Fibroblast of lung (primary cell): ENCODE measurements at places on chromosomes 7 and 10. TPM values are rescaled to one million over a fixed set of nuclear protein-coding genes. Genes with fewer than 3 reads are reported as not detected.

Gene SLC29A3
- total RNA-seq: 2.1 and 2.3 TPM in 2 replicates

DNA sequence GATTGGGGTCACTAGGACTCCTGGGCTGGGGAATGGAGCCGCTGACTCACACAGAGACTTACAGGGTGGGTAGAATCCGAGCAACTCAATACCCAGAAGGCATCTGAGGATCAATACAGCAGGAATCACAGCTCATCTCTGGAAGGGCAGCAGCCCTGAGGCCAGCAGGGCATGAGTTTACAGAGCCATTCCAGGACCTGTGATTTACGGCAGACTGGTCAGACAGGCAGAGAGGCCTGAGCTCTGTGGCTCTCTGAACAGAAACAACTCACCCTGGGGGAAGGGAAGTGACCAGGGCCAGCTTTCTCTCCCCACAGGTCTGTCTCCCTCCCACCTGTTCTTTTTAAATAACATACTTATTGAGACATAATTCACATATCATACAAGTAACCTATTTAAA, 88.2 kb upstream of the CXCL12 start:
- DNase-seq: no peak

GRCh38 chr10:118567701-118568248, 27.7 kb downstream of the PRLHR start:
- no peak for DNase-seq

- DNase-seq: no peak
Observed at GRCh38 chr7:35729061-35729783, 34.3 kb upstream of the HERPUD2 start.

DNA sequence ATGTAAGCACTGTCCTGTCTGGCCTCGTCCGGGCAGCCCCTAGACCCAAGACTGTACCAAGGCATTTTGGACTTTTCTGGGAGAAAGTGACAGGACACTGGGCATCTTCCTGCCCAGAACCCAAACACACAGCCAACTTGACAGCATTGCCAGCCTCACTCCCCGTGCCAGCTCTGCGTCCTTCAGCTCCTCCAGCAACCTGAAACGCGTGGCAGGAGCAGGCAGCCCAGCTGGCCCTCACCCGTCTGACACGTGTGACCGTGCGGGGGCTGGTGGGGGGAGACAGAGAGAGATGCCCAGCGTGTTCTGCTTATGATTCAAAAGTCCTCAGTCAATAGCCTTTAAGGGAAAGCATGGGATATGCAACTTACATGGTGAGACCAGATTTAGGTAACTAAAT, 50.3 kb upstream of the SLC29A3 start:
- peak; percentile 46 for DNase-seq
